Brain pericyte (primary cell): ENCODE measurements at places on chromosomes 3 and 15.

- no peak for DNase-seq
Observed at GRCh38 chr3:179933080-179933479, 103.7 kb downstream of the PEX5L start.

DNA sequence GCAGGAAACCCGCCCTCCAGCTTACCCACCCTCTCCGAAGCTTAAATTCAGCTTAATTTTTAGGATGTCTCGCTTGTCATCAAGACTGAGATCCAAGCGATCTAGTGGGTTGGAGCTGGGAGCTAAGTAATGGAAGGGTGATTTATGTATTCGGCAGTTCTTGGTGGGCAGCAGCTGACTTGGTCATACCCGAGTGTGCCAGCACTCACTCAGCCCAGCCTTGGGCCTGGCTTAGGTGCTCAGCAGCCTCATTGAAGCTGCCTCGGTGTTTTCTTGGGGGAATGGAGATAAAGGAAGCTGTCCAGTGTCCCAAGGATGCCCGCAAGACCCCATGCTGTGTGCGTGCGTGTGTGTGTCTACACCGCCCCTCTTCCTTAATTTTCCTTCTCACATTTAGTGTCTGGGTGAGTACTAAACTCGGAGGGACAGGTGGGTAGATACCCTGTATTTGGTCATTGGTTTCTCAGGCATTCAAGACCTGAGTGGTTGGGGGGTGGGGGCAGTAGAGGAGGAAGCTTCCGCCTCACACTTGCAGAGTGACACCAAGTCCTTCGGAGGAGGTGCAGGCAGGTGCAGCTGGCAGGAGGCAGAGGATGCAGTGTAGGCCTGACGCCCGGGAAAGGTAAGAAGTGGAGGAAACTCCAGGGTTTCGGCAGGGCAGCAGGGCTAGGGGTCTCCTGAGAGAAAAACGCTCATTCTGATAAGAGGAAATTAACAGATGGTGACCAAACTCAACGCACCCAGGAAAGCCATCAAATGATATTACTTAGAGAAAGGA lies 92.8 kb downstream of the PCSK6 start:
- DNase-seq, result no peak

GRCh38 chr15:48644467-48644826 lies 1.1 kb downstream of the FBN1 start:
- DNase-seq, result no peak

GRCh38 chr3:29612536-29612935 lies 331.7 kb downstream of the RBMS3 start:
- no peak for DNase-seq

DNA sequence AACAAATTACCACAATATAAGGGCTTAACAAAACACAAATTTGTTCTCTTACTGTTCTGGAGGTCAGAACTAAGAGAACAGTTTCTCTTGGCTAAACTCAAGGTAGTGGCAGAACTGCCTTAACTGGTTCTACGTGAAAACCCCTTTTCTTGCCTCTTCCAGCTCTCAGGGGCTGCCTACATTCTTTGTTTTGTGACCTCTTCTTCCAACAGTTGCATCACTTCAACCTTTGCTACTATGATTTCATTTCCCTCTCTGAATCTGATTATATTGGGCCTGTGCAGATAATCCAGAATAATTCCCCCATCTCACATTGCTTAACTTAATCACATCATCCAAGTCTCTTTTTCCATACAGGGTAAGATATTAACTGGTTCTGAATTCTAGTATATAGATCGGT lies 624.6 kb downstream of the ZPLD1 start:
- no peak for DNase-seq

- no peak for DNase-seq
Observed at GRCh38 chr3:126129398-126129891, 45.5 kb upstream of the SLC41A3 start.
